ENCODE measurements at places on chromosomes 7 and 10.

- no peak for DNase-seq
Observed at GRCh38 chr7:100588438-100588837, 2.3 kb downstream of the FBXO24 start.

- DNase-seq: no peak
Observed at GRCh38 chr7:76252021-76252420, 50.3 kb downstream of the SRRM3 start.

- DNase-seq: no peak
Observed at GRCh38 chr7:587767-588166, 68.1 kb upstream of the PDGFA start.

- DNase-seq: no peak
Observed at GRCh38 chr7:8567626-8568025, 134.2 kb downstream of the NXPH1 start.

GRCh38 chr10:37872955-37873354 is 15.5 kb upstream of the ZNF248 start:
- no peak for DNase-seq

DNA sequence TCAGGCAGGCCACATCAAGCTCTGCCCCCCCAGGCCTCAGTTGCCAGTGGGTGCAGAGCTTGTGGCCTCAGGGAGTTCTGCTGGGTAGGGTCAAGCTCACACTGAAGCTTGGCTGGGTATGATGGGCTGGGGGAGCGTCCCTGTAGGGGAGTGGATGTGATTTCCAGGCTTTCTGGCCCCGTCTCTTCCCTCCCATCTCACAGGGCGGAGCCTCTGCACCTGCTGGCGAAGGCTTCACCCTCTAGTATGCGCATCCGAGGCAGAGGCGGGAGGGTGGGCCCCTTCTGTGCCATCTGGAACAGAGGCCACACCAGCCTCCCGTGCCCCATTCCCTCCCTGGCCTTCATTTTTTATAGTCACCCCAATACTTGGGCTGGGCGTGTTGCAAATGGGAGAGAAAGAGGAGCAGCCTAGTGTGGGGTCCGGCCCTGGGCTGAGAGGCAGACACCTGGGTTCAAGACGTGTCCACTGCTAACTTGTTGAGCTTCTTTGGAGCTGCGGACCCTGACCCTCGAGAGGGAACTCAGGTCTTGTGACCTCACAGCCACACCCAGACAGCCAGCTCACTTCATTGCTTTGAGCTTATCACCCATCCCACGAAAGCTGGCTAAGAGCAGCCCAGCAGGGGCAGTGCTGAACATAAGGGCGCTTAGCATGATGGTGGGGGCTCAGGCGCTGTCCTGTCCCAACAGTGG is 2.3 kb downstream of the AQP1 start:
- no peak for DNase-seq

DNA sequence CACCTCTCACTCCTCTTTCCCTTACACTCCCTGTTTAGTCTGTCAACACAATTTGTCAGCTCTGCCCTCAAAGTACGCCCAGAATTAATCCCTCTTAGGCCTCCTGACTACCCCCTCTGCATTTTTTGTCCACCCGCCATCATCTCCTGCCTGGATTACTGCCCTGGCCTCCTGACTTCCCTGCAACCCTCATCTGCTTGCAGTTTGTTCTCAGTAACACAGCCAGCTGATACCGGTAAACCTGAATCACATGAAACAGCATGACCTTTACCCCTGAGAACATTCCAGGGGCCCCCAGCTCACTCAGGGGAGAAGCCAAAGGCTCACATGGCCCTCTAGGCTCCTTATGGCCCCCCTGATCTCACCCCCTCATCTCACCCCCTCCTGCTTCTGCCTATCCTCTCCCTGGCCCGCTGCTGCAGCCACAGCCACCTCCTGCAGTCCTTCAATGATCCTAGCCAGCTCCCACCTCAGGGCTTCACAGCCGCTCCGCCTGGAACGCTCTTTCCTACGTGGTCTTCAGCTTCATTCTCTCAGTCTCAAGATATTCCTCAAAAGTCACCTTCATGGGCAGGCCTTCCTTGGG is 8.9 kb downstream of the C10orf53 start:
- DNase-seq: no peak

Measured in stimulated activated CD8-positive, alpha-beta memory T cell treated with anti-CD3 and anti-CD28 coated beads, Interleukin-15, amount 100 ng/mL, for 24 hours (primary cell).